H1 (cell line): ENCODE measurements at places on chromosomes 1 and 21.

DNA sequence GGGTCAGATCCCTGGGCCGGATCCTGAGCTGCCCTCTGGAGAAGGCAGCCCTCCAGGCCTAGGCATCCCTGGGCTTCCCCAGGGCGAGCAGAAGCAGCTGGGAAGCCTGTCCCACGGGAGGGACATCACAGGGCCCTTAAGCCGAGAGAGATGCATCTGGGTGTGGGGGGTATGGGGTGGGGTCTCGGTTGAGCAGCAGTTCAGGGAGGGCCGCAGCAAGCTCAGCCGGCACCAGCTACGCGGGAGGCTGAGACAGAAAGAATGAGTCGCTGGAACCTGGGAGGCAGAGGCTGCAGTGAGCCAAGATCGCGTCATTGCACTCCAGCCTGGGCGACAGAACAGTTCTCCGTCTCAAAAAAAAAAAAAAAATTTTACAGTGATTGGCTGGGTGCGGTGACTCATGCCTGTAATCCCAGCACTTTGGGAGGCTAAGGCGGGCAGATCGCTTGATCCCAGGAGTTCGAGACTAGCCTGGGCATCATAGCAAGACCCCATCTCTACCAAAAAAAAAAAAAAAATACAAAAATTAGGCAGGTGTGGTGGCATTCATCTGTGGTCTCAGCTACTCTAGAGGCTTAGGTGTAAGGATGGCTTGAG is 37.7 kb downstream of the RRP1 start:
- H3K27ac ChIP-seq, result no peak overlapping the region
- no peak for DNase-seq
- no peaks in the 10 kb centered on the region for H3K36me3 ChIP-seq
- peaks cover 6% of the 10 kb centered on the region; the same call in 1 of the 2 replicates for H3K4me1 ChIP-seq
- no peak overlapping the region for H3K4me3 ChIP-seq

DNA sequence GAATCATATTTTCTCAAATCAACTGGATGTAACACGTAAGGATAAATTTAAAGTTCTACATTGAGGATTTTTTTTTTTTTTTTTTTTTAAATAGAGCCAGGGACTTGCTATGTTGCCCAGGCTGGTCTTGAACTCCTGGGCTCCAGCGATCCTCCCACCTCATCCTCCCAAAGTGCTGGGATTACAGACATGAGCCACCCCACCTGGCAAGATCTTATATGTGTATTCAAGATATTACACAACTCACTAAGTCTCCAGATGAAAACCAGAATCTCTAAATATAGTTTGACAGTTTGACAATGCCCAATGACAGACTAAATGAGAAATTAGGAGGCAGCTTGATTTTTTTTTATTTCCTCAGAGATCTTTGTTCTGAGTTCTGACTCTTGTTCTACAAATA is 6.8 kb downstream of the YY1AP1 start:
- no peak overlapping the region for H3K27ac ChIP-seq
- peaks cover 7% of the 10 kb centered on the region; the same call in 1 of the 2 replicates for H3K36me3 ChIP-seq

DNA sequence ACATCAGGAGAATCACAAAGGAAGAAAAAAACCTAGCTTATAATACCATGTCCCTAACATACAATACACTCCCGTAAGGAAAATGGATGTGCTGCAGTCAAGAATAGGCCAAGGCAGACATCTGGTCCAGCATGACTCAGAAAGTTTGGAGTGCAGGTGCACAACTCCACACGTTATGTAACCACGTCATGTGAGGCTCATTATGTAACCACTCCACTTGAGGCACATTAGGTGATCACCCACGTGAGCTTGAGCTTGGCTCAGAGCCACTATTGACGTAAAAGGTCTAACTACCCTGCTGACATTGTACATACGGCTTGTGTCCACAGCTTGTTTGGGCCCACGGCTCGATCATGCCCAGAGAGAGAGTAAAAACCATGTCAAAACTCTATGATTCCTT is 99.8 kb upstream of the C1orf21 start:
- no peak for DNase-seq
- H3K4me3 ChIP-seq, result no peak overlapping the region
- no peaks in the 10 kb centered on the region for H3K4me1 ChIP-seq

DNA sequence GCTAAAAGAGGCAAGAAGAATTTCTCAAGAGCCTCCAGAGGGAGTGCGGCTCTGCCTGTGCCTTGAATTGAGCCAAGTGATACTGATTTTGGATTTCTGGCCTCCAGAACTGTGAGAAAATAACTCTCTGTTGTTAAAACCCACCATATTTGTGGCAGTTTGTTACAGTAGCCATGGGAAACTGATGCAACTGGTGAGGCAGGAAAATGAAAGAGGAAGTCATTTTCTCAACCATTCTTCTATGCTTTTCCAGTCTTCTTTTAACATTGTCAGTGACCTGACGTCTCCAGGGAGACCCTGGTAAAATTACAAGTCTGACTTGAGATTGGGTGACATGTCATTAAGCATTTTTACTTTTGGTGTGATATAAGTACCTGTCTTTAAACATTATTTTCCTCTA is 5.8 kb downstream of the OR6P1 start:
- H3K27ac ChIP-seq, result no peak overlapping the region
- H3K4me3 ChIP-seq, result no peak overlapping the region
- H3K27me3 ChIP-seq, result no peaks in the 10 kb centered on the region
- H3K36me3 ChIP-seq, result no peaks in the 10 kb centered on the region

GRCh38 chr1:7584157-7584556 is 186.9 kb upstream of the VAMP3 start:
- no peaks in the 10 kb centered on the region; the same call in 1 of the 2 replicates for H3K27me3 ChIP-seq
- peaks cover 8% of the 10 kb centered on the region; the same call in 1 of the 2 replicates for H3K4me1 ChIP-seq
- DNase-seq, result no peak
- no peak overlapping the region for H3K4me3 ChIP-seq
- H3K27ac ChIP-seq, result no peak overlapping the region

GRCh38 chr1:181206979-181207790 is 118.7 kb downstream of the IER5 start:
- no peak for DNase-seq
- no peak overlapping the region for H3K4me3 ChIP-seq
- peaks cover 12% of the 10 kb centered on the region for H3K4me1 ChIP-seq
- H3K36me3 ChIP-seq, result no peaks in the 10 kb centered on the region

DNA sequence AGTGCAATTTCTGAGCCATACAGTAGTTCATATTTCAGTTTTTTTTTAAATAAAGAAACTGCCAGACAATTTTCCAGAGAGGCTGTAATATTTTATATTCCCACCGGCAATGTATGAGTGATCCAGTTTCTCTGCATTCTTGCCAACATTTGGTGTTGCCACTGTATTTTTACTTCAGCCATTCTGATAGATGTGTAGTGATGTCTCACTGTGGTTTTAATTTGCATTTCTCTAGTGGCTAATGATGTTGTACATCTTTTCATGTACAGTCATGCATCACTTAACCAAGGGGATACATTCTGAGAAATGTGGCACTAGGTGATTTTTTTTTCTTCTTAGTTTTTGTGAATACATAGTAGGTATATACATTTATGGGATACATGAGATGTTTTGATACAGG is 99.6 kb downstream of the CENPF start:
- H3K27ac ChIP-seq, result no peak overlapping the region
- DNase-seq, result no peak
- no peaks in the 10 kb centered on the region for H3K36me3 ChIP-seq
- no peak overlapping the region for H3K4me3 ChIP-seq
- H3K4me1 ChIP-seq, result no peaks in the 10 kb centered on the region
- no peaks in the 10 kb centered on the region for H3K27me3 ChIP-seq

DNA sequence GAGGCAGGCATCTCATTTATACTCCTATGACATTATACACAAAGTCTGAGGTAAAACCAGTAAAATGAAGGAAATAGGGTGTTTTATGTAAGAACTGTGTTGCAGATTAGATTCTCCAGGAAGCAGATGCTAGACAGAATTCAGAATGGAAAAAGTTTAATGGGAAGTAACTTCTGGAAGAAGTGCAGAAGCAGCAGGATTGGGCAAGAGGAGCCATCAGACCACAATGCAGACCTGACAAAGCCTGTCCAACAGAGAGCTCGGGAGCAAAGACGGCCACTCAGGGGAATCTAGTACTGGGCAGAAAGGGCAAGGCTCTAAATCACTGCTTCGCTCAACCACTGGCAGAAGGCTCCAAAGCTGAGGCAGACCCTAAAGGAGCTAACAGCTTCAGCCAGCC is 33.7 kb downstream of the FBXO42 start:
- no peak overlapping the region for H3K27ac ChIP-seq
- H3K27me3 ChIP-seq, result no peaks in the 10 kb centered on the region
- H3K4me3 ChIP-seq, result no peak overlapping the region
- H3K4me1 ChIP-seq, result no peaks in the 10 kb centered on the region

DNA sequence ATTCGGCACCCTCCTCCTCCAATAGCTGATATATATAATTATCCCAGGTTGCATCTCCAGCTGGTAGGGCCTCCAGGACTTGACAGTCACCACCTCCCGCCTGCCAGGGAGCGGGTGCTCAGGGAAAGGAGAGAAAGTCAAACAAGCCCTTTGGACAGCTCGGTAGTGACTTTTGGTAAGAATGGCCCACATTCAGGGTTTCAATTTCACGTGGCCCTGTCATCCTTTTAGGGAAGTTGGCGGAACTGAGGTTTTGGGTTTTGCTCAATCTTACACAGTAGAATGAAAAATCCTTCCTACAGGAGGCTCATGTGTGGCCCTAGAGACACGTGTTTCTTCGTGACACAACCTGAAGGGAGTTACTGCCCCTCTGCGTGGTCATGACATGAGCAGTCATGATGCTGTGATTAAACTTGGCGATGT is 44.2 kb downstream of the CAPN8 start:
- H3K27me3 ChIP-seq, result no peaks in the 10 kb centered on the region
- peaks cover 6% of the 10 kb centered on the region for H3K4me1 ChIP-seq
- no peak for DNase-seq

DNA sequence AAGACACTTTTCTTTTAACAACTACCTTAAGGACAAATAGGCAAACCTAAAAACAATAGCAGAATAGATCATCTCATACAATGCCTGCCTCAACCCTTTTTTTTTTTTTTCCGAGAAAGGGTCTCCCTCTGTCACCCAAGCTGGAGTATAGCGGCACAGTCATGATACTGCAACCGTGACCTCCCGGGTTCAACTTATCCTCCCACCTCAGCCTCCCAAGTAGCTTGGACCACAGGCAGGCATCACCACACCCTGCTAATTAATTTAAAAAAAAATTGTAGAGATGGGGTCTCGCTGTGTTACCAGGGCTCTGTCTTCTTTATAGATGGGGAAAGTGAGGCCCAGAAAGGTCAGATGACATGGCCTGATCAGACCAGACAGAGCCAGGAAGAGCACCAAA is 7.9 kb downstream of the SH3BGRL3 start:
- H3K27ac ChIP-seq, result no peak overlapping the region
- no peaks in the 10 kb centered on the region for H3K27me3 ChIP-seq
- H3K4me3 ChIP-seq, result no peak overlapping the region
- DNase-seq, result no peak
- no peaks in the 10 kb centered on the region for H3K36me3 ChIP-seq

DNA sequence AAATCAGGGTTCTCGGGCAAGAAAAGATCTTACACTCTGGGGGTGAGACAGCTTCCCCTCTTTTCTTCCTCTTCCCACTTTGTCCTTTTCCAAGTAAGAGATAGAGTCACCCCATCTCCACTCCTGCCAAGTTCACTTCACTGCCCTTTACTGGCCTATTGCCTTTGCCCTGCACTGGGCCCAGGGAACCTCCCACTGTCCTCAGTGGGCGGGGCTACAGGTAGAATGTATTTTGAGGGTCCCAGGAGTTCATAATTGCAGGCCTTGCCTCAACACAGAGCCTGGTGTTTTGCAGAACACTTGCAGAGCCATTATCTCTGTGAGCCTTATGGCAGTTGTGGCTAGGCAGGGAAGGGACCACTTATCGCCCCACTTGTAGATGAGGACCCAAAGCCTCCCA is 3.3 kb downstream of the AMPD2 start:
- no peaks in the 10 kb centered on the region for H3K27me3 ChIP-seq
- H3K4me1 ChIP-seq, result peaks cover 15% of the 10 kb centered on the region
- H3K4me3 ChIP-seq, result no peak overlapping the region
- peaks cover 10% of the 10 kb centered on the region for H3K36me3 ChIP-seq
- DNase-seq, result no peak
- no peak overlapping the region for H3K27ac ChIP-seq

DNA sequence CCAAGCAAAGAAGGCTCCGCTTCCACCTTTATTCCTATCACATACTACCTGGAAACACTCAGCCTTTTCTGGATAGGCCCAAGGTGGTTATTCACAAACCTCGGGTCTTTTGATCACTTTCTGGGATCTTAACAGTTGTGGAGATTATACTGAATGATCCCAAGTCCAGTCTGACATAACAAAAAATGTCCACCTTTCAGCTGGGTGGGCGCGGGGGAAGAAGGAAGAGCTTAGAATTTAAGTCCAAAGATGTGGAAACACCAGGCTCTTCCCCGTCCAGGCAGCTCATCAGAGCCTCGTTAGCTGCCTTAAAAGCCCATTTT is 338 bp upstream of the C1orf53 start:
- no peak for DNase-seq
- peaks cover 43% of the 10 kb centered on the region for H3K27me3 ChIP-seq

- no peaks in the 10 kb centered on the region for H3K27me3 ChIP-seq
- no peaks in the 10 kb centered on the region for H3K36me3 ChIP-seq
- peaks cover 6% of the 10 kb centered on the region; the same call in 1 of the 2 replicates for H3K4me1 ChIP-seq
- DNase-seq, result no peak
- H3K4me3 ChIP-seq, result no peak overlapping the region
- no peak overlapping the region for H3K27ac ChIP-seq
Observed at GRCh38 chr1:107430540-107431228, 289.8 kb downstream of the NTNG1 start.

GRCh38 chr1:39080831-39081270 is 54.7 kb downstream of the NDUFS5 start:
- H3K36me3 ChIP-seq, result no peaks in the 10 kb centered on the region
- H3K4me3 ChIP-seq, result peak overlapping the region; percentile 36
- peaks cover 10% of the 10 kb centered on the region for H3K4me1 ChIP-seq
- peak; percentile 86 for DNase-seq
- H3K27ac ChIP-seq, result no peak overlapping the region

DNA sequence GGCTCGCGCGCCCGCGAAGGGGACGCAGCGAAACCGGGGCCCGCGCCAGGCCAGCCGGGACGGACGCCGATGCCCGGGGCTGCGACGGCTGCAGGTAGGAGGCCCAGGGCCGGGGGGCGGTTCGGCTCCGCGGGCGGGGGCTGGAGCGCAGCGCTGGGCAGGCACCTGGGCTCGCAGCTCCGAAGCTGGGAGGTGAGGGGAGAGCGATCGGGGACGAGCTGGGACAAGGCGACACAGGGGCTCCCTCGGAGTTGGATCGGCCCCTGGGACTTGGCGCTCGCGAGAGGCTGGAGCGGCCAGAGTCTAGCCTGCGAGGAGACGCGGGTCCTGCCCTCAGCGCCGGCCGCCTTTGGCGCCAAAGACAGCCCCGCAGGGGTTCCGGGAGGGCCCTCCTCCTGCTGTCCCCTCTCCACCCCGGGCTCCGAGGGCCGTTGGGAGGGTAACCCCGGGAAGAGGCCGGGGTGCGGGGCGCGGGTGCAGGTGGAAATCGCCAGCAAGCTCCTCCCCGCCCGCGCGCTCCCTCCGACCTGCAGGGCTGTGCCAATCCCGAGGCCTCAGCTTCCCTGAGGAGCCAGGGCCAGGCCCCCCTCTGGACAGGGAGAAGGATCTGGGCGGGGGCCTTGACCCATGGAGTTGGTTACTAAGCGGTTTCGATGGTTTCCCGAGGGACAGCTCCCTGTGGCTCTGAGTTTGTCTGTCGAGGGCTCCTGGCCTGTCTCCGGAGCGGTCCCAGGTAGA is 401 bp downstream of the TP73 start:
- H3K4me1 ChIP-seq, result peaks cover 5% of the 10 kb centered on the region
- peak overlapping the region; percentile 51 for H3K4me3 ChIP-seq
- no peaks in the 10 kb centered on the region for H3K36me3 ChIP-seq
- peak; percentile 75 for DNase-seq
- no peak overlapping the region for H3K27ac ChIP-seq

- H3K4me3 ChIP-seq, result no peak overlapping the region
- no peak overlapping the region for H3K27ac ChIP-seq
- no peaks in the 10 kb centered on the region for H3K36me3 ChIP-seq
- no peak for DNase-seq
- H3K27me3 ChIP-seq, result no peaks in the 10 kb centered on the region
Observed at GRCh38 chr1:48688102-48688760, 88.5 kb downstream of the BEND5 start.
